Ascending aorta (tissue), 2 donors: ENCODE measurements at places on chromosomes 4 and X.

DNA sequence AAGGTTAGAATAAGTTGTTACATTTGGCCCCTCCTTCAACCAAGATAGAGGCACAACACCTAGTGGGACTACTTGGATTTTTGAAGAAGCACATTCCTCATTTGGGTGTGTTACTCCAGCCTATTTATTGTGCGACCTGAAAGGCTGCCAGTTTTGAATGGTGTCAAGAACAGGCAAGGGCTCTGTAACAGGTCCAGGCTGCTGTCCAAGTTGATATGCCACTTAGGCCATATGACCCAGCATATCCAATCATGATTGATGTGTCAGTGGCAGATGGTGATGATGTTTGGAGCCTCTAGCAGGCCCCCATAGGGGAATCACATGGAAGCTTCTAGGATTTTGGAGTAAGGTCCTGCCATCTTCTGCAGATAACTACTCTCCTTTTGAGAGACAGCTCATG is 35.5 kb upstream of the UGT2B4 start:
- no peak overlapping the region for H3K27ac ChIP-seq
- no peaks in the 10 kb centered on the region for H3K27me3 ChIP-seq
- no peaks in the 10 kb centered on the region for H3K36me3 ChIP-seq

- H3K36me3 ChIP-seq = no peaks in the 10 kb centered on the region
- no peaks in the 10 kb centered on the region for H3K27me3 ChIP-seq
- H3K27ac ChIP-seq = no peak overlapping the region
- H3K4me1 ChIP-seq = no peaks in the 10 kb centered on the region
- no peak overlapping the region for H3K4me3 ChIP-seq
Measured at GRCh38 chr4:176548571-176548970, 228.8 kb downstream of the SPCS3 start.

DNA sequence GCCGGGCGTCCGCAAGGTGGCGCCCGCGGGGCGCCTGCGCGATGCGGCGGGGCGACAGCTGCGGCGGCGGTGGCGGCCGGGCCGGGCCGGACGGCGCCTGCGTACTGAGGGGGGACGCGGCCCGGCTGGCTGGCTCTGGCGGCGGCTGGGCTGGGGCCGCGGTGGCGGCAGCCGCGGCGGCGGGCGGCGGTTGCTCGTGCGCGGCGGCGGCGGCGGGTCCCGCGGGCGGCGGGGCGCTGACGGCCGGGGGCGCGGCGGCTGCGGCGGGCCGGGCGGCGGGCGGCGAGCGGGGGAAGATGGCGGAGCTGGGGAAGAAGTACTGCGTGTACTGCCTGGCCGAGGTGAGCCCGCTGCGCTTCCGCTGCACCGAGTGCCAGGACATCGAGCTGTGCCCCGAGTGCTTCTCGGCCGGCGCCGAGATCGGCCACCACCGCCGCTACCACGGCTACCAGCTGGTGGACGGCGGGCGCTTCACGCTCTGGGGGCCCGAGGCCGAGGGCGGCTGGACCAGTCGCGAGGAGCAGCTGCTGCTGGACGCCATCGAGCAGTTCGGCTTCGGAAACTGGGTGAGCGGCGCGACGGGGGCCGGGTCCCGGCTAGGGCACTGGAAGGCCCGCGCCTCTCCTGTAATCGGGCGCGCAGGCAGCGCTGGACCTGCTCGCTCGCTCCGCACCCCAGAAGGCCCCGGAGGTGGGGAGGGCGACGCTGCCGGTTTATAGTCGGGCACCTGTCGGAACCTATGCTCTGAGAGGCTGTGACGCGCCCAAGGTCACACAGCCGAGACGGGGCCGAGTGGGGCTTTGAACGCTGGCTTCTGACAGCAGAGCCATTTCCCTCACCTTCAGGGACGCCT is at the start of gene TADA2B:
Gene TADA2B (plus strand): TSS at position 89 of the 853 bp plus-strand sequence. CDS start 208 bp downstream, at position 297.
- DNase-seq = peak; percentile 70
- H3K27ac ChIP-seq = peak within 1 kb of the TSS; percentile 90
- H3K27me3 ChIP-seq = no peaks in the 10 kb centered on the region
- H3K4me3 ChIP-seq = peak within 1 kb of the TSS; percentile 99
- no peaks in the 10 kb centered on the region for H3K36me3 ChIP-seq
- H3K4me1 ChIP-seq = peaks cover 27% of the 10 kb centered on the region

DNA sequence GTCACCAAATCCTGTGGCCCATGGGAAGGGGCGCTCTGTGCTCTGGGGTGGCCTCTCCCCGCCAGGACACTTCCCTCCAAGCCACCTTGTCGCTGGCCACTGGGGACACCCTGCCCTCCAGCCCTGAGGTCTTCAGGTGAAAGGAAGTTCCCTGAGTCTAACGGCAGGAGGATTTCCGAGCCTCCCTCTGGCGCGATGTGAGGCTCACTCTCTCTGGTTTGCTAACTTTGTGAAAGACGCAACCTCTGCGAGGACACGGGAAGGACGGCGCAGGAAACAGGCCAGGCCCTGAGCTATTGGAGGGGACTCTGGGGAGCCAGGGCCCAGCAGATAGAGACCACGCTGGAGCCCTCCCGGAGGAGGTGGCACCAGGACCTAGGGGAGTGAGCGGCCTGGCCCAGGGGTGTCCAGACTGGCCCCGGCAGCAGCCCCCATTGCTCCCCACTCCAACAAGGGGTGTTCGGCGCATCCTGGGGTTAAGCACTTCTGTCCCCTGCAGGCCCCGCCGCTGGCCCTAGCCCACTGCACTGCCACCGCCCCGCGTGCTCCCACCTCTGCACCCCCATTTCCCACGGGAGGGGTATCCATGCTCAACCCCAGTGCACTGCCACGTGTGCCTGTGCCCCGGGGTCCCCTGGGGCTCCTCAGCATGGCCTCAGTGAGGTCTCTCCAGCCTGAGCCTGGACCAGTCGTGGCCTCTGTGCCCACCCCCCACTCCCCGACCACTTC is 72.2 kb upstream of the MXD4 start:
- H3K27ac ChIP-seq = no peak overlapping the region
- no peak for DNase-seq
- no peaks in the 10 kb centered on the region for H3K4me1 ChIP-seq
- no peak overlapping the region for H3K4me3 ChIP-seq
- no peaks in the 10 kb centered on the region for H3K36me3 ChIP-seq

GRCh38 chr4:7120341-7120740 is 52.5 kb upstream of the GRPEL1 start:
- H3K4me3 ChIP-seq = no peak overlapping the region
- DNase-seq = no peak
- H3K27ac ChIP-seq = no peak overlapping the region
- H3K4me1 ChIP-seq = no peaks in the 10 kb centered on the region
- no peaks in the 10 kb centered on the region for H3K27me3 ChIP-seq

DNA sequence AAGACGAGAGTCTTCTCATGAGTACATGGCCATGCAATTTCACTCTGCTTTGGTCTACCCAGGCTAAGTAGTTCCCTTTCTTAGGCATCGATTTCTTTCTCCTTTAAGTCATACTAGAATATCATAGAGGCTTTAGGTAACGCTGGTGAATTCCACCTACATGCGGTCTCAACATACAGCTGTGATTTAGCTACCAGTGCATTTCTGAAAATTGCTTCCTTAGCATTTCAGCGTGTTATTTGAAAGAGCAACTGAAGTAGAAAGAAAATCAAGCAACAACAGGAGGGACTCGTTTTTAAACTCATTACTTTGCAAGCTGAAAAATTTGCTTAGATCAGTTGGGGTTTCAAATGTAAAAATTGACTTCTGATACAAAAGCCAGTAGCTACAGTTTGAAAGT is 48.1 kb upstream of the RASGEF1B start:
- DNase-seq = no peak
- H3K4me3 ChIP-seq = no peak overlapping the region
- no peaks in the 10 kb centered on the region for H3K27me3 ChIP-seq
- no peaks in the 10 kb centered on the region for H3K36me3 ChIP-seq

- H3K27ac ChIP-seq = no peak overlapping the region
- DNase-seq = no peak
Measured at GRCh38 chrX:29477878-29478277, 737.5 kb upstream of the MAGEB2 start.

DNA sequence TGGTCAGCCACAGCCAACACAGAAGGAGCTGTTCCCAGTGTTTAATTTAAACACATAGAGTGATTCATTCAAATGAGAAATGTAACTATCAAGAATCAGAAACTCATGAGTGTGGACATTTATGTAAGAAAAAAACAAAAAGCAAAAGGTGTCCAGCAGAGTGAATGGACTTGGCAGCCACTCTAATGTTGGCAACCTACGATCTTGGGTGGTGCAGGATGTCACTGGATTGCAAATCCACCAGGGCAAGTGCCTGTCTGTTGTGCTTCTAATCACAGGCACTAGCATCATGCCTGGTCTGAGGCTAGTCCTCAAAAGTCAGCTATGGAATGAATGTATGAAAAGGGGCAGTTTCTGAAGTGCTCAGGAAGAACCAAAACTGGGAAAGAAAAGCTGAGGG is 277.7 kb upstream of the CLNK start:
- H3K4me3 ChIP-seq = no peak overlapping the region
- DNase-seq = no peak
- no peaks in the 10 kb centered on the region for H3K27me3 ChIP-seq
- H3K27ac ChIP-seq = no peak overlapping the region
- no peaks in the 10 kb centered on the region for H3K36me3 ChIP-seq

DNA sequence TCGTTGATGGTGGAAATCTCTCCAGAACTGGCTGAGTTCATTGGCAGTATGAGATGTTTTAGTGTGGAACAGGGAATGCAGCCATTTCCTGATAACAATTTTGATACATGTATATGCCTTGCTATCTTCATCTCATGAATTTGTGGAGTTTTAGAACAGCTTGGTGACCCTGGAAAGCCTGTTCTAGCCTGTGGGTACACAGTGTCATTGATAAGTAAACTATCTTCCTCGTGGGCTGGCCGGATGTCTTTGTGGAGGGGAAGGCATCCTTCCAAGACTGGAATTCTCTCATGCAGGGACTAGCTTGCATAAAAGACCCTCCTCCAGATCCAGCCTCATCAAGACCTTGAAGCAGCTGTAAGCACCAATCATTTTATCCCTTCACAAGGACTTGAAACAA is 40.2 kb upstream of the NUDT10 start:
- H3K27me3 ChIP-seq = no peaks in the 10 kb centered on the region
- no peak overlapping the region for H3K4me3 ChIP-seq
- H3K36me3 ChIP-seq = no peaks in the 10 kb centered on the region

GRCh38 chr4:53432528-53433424 is 55.3 kb downstream of the FIP1L1 start:
- H3K4me3 ChIP-seq = no peak overlapping the region
- peaks cover 28% of the 10 kb centered on the region for H3K36me3 ChIP-seq
- no peaks in the 10 kb centered on the region for H3K4me1 ChIP-seq
- no peaks in the 10 kb centered on the region for H3K27me3 ChIP-seq
- H3K27ac ChIP-seq = no peak overlapping the region

DNA sequence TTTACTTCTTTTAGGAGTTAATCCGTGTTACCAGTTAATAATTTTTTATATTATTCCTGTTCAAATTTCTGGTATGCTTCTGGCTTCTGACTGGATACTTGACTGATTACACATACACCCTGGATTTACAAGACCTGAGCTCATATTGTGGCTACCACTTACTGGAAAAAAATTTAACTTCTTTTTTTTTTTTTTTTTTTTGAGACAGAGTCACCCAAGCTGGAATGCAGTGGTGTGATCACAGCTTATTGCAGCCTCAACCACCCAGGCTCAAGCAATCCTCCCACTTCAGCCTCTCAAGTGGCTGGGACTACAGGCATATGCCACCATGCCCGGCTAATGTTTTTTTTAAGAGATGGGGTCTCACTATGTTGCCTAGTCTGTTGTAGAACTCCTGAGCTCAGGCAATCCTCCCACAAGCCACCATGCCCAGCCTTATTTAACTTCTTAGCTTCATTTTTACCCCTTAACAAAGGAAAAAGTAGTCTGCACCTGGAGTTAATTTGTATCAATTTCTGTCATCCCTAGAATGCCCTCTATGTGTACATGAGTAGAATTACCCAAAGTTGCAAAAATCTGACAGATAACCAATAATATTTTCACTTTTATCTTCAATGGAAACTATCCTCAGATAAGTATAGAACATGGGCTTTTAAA is 50.3 kb downstream of the TMEM165 start:
- H3K27ac ChIP-seq = no peak overlapping the region
- H3K4me1 ChIP-seq = no peaks in the 10 kb centered on the region
- H3K27me3 ChIP-seq = no peaks in the 10 kb centered on the region
- no peak overlapping the region for H3K4me3 ChIP-seq
- H3K36me3 ChIP-seq = peaks cover 51% of the 10 kb centered on the region
